Cardiac ventricle fibroblast (primary cell): ENCODE measurements at places on chromosomes 3 and 15. TPM values are rescaled to one million over a fixed set of nuclear protein-coding genes. Genes with fewer than 3 reads are reported as not detected.

ESYT3 gene
- total RNA-seq, result 0.44 TPM in 1 of 2 replicates, not detected in the other

CHRM5 gene
- 0.06 TPM in 1 of 2 replicates, not detected in the other for total RNA-seq

SMCO1 gene
- total RNA-seq, result not detected in 2 replicates

RARB gene
- total RNA-seq, result 2.2 and 2.7 TPM in 2 replicates

HPS3 gene
- total RNA-seq, result 10.7 and 11.9 TPM in 2 replicates
